ENCODE measurements at places on chromosomes 13 and 19.

- DNase-seq = peak; percentile 75
Observed at GRCh38 chr19:16324384-16325160, at the start of gene KLF2. Gene KLF2 (plus strand): TSS chr19:16324826. CDS start chr19:16324924, 98 bp downstream.

DNA sequence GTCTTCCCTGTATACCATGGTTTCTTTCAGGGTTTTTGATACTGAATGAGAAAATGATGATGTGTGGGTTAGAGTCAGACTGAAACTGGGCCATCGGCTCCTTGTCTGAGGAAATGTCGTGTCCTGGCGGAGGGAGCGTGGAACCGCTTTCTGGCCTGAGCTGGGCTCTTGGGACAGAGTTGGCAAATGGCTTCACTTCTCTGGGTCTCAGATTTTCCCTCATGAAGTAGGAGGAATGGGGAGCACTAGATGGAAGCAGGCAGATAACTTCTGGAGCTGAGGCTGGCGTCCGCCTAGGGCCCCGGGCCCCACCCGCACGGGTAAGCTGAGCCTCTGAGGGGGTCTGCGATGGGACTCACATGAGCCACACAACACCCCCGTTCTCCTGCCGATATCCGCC, 133.3 kb upstream of the WASF3 start:
- DNase-seq = no peak

DNA sequence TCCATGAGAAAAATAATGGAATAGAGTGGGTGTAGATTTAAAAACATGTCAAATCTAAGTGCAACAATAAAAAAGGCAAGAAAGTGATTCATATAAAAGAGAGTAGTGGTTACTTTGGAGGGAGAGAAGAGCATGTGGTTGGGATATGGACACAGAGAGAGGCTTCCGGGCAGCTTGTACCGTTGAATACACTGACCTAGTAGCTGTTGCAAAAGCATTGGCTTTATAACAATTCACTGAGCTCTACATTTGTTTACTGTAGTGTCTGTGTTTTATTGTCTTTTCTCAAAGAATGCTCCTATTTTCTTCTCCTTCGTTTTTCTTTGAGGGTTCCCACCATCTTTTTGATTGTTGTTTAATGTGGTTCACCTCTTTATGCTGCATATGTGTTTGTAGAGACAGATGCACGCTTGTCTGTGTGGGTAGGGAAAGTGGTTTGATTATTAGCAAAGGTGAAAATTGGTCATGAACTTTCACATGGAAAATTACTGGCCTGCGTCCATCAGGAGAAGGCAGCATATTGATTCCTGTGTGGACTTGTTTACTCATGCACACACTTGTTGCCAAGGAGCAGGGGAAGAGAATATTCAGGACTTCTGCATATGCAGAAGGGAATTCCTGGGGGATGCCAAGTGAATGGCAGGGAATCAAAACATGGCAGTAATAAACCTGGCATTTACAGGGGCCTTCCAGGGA, 29.9 kb upstream of the IRS2 start:
- DNase-seq = no peak

DNA sequence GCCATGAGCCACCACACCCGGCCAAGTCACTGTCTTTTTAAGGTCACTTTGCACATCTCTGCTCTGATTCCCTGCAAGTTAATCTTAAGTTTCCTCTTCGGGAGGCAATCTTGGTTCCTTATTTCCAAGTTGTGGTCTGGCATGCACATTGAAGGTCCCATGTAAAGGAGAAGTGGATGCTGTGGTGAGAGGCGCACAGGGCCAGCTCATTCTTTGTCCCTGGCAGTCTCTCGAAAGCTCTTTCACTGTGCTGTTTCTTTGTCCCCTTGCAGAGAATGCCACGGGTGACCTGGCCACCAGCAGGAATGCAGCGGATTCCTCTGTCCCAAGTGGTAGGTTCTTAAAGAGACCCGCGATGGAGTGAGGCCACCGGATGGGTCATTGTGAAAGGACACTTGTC, 16.4 kb upstream of the C19orf33 start:
- DNase-seq = no peak

- DNase-seq = no peak
Observed at GRCh38 chr13:35768073-35768472, 291.6 kb upstream of the MAB21L1 start.

Data from H1 (cell line).